ENCODE measurements at places on chromosomes 12 and 14.

- no peak for DNase-seq
Measured at GRCh38 chr12:32863128-32863527, 33.4 kb downstream of the PKP2 start.

DNA sequence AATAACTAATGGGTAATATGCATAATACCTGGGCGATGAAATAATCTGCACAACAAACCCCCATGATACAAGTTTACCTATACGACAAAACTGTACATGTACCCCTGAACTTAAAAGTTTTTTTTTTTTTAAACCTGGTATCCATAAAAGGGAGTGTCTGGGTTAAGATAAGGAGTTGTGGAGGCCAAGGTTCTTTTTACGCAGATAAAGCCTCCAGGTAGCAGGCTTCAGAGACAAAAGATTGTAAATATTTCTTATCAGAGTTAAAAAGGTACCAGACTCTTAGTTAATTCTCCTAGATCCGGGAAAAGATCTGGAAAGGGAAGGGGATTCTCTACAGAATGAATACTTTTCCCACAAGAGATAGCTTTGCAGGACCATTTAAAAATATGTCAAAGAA, 259.4 kb upstream of the SSTR1 start:
- DNase-seq: no peak

DNA sequence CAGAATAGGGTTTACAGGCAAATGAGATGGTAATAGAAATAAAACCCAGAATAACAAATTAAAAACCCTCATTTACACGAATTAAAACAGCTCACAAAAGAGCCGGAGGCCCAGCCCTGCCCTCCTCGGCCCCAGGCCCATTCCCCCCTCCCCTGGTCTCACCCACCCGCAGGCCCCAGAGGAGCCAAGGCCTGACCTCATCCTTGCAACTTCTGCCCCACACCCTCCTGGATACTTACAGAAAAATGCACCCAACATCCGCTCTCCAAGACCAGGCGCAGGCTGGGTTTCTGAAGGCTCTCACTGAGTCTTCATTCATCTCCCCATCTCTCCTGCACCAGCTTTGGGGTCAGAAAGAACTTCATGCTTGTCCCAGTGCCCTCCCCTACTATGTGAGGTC, 16.2 kb upstream of the VSX2 start:
- no peak for DNase-seq

GRCh38 chr12:89117448-89118034, 234.8 kb downstream of the DUSP6 start:
- no peak for DNase-seq

- DNase-seq: no peak
Measured at GRCh38 chr12:19338405-19338804, 100.9 kb upstream of the AEBP2 start.

GRCh38 chr12:85559536-85559935, 276.7 kb downstream of the RASSF9 start:
- DNase-seq: no peak

DNA sequence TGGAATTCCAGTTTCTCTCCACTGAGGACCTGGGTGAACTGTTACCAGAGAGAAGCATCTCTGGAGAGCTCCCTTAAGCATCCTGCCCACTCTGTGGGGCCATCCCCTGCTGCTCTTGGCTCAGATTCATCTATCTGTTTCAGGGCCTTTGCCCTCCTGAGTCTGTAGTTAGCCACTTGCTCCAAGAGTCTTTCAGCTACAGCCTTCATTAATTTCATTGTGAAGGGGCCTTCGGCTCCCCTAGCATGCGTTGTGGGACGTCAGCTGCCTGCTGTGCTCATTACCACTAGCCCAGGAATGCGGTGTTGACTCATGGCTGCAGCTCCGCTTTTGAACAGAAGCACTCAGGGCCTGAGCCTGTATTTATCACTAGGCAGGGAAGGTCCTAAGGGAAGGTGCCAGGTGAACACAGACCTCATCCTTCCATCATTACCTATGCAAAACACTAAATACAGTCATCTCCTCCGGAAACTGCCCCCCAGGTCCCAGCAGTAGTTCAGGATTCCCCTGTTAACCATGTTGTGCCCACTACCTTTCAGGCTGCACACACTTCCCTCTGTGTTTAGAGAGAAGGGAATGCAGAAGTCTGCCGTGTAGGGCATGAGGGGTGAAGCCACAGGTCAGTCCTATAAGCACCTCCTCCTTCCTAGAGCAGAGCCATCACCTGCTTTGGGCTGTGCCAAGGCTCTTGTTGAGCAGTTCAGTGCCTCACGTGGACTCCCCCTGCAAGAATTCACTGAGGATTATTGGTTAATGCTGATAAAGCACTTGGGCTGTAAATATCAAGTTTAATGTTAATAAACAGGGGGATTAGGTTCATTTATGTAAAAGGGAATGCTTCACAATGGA, 191.4 kb downstream of the CACNA1C start:
- no peak for DNase-seq

DNA sequence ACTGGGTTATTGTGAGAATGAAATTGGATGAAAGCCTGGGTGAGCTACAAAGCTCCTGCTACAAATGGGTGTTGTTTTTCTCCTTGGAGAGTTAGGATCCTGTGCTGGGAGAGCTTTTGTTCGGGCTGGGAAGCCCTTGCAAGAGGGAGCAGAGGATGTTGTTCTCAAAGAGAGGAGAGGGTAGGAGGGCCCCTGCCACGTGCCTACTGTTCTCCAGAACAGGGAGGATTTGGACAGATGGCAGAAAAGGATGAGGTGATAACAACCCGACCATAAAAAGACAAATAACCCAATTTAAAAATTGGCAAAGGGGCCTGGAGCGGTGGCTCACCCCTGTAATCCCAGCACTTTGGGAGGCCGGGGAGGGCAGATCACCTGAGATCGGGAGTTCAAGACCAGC, 68.8 kb downstream of the GALNT16 start:
- no peak for DNase-seq

- DNase-seq: no peak
Measured at GRCh38 chr12:22313286-22313962, 21.1 kb downstream of the ST8SIA1 start.

- DNase-seq: no peak
Measured at GRCh38 chr12:118334939-118335567, 37.7 kb downstream of the TAOK3 start.

DNA sequence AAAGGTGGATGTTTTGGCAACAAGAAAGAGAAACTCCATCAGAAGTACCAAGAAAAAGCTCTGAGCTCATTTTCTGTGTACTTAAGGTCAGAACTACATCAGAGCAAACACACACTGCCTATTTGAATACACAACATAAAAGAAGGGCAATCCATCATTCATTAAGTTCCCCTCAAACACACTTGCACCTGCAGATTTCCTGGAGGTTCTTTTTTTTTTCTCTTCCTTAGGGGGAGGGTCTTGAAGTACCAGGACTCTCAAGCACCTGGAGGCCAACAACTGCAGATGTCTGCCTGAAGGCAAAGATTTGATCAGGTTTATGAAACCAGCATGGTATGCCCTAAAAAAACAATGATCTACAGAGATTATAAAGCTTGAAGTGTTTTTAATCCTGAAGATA, 26.1 kb upstream of the PTHLH start:
- DNase-seq: no peak

DNA sequence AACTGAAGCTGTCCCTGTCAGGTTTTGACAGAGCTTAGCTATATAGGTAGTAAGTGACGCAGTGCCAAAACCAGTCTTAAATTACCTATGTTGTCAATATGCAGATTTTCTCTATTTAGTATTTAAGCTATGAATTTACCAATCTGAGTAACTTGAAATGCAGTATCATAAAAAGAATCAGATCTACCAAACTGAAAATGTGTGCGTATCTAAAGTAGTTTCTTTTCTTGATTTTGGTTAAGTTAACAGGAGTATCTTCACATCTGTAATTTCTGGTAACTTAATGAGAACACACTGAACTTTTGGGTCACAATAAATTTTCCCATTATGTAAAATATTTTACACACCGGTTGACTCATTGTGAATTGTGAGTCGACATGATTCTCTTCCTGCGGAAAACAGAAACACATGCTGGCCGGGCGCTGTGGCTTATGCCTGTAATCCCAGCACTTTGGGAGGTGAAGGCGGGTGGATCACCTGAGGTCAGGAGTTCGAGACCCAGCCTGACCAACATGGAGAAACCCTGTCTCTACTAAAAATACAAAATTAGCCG, 45.1 kb downstream of the TRAF3 start:
- DNase-seq: no peak

GRCh38 chr12:23356440-23356839, 593.0 kb downstream of the SOX5 start:
- no peak for DNase-seq

- no peak for DNase-seq
Measured at GRCh38 chr12:30100741-30101140, 317.0 kb upstream of the TMTC1 start.

DNA sequence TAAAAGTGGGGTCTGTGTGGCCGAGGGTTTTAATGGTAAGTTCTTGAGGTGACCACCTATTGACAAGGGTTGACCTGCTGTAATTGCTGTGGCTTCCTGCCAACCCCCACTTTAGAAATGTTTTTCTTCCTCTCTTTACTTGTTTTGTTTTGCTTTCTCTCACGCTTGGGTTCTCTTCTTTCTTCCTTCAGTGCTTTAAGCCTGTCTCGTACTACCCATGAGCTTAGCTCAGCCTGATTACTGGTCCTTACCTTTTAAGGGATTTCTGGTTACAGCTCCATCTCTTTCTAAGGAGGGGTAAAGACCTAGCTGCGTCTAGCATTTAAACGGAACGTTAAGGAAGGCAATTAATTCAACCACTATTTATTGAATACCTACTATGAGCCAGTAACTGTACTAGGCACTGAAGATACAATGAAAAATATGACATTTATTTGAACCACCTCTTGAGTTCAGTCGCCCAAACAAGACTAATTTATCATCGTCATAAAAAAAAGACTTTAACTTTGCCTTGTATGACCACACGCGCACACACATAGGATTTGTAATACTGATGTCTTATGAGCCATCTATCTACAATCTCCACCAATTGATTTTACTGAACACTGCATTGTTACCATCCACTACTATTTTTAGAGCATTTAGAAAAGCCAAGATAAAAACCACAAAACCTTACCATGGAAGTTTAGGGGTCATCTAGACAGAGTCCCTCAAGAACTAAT, 888 bp upstream of the PPP1R12A start:
- DNase-seq: no peak

DNA sequence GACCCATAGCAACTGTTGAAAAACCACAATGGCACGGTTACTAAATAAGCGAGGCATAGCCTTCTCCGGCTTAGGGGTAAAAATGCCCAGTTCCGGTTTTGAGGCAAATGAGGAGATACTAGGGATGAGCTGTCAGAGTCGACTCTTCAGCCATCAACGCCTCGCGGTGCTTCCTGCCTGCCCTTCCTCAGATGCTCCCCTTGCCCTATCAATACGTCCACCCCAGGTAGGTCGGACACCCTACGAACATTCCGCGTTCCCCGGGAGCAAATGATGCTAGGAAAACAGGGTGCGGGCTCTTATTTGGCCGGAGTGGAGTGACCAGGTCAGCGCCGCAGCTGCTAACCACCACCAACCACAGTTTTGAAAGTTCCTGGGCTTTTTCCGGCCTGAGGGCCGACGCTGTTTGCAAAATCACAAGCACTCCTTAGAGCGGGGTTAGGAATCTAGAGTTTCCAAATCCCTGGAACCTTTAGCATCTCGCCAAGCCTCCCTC, 1.2 kb downstream of the SRSF9 start:
- DNase-seq: no peak

- no peak for DNase-seq
Measured at GRCh38 chr14:62497708-62498107, 547.5 kb downstream of the KCNH5 start.

GRCh38 chr12:17296882-17297281, 690.9 kb upstream of the LMO3 start:
- no peak for DNase-seq

- DNase-seq: no peak
Measured at GRCh38 chr12:93279565-93280412, 97.9 kb upstream of the NUDT4 start.

All from stimulated activated CD4-positive, alpha-beta T cell treated with anti-CD3 and anti-CD28 coated beads, TNF-alpha, amount 100 ng/mL, for 1 hour (primary cell).